RCC 7860 (cell line): ENCODE measurements at places on chromosomes 7 and 10.
A peak's percentile ranks its signal among the peaks of the same experiment; 100 is the strongest.

GRCh38 chr7:80346704-80347103 lies 165.2 kb downstream of the GNAT3 start:
- DNase-seq, result peak; percentile 63

- peak; percentile 95 for DNase-seq
These were observed 27.3 kb upstream of the SKAP2 start for GRCh38 chr7:26891400-26892350.

DNA sequence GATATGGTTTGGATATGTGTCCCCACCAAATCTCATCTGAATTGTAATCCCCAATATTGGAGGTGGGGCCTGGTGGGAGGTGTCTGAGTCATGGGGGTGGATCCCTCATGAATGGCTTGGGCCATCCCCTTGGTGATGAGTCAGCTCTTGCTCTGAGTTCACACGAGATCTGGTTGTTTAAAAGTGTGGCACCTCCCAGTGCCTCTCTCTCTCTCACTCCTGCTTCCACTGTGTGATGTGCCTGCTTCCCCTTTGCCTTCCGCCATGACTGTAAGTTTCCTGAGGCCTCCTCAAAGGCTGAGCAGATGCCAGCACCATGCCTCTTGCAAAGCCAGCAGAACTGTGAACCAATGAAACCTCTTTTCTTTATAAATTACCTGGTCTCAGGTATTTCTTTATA lies 4.8 kb upstream of the GCK start:
- DNase-seq, result peak; percentile 12

DNA sequence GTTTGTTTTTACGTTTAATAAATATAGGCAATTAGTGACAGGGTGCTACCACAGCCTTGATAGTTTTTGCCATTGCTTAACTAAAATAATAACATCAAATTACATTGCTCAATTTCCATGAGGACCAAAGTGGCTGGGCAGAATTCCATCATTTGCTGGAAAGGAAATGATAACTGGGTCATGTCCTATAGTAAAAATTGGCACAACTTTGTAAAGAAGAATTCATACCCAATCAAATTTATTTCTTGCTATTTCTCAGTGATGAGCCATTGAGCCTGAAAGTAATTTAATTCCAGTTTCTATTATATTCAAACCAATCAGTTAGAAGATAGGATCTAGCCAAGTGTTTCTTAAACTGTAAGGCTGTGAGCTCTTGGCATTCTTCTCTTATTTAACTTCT lies 102.2 kb upstream of the CTTNBP2 start:
- no peak for DNase-seq

- DNase-seq, result no peak
These were observed 121.1 kb downstream of the HGF start for GRCh38 chr7:81648716-81649115.

DNA sequence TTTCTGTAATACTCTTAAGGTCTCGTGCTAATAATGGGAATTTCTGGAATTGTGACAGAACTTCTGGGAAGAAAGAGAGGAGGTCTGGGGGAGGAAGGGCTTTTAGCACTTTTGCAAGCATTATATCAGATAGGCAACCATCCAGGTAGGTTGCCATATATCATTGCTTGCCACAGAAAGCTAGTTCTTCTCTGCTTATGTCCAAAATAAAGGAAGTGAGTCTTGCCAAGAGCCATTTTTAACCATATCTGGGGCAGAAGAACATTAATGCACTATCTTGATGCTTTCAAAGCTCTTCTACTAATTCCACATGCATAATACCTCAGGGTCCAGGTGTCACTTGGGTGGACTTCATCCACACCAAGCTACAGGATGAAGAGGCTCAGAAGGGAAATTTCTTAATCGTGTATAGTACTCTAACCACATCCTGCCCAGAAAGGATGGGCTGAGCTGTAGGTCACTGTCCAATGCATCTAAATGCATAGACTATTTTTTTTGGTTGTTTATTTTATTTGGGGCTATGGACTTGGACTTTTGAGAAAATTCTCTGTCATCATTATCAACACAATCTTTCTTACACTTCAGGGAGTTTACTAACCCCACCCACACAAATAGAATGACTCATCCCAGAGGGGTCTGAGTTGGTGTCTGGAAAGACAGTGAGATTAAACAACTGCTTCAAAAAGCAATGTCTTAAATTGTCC lies 68.9 kb upstream of the ADO start:
- peak; percentile 51 for DNase-seq

DNA sequence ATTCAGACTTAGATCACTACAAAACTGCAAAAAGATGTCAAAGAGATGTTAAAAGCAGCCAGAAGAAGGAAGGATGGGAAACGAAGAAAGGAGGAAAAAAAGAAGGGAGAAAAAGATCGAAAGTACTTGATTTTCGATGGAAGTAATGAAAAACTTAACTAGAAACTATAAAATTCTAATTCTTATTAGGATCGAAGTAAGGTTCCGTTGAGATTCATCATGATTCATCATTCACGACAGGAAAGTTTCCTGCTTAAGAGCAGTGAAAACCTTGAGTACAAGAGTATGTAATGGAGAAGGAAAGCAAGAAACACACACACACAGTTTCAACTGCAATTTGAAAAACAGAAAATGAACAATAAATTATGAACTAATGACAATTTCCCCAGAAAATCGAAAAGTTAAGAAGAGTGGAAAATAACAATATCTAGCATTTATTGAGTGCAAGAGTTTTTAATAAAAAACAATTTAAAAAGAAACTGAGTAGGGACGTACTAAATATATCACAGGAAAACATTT lies 1.1 kb upstream of the ING3 start:
- peak; percentile 24 for DNase-seq

DNA sequence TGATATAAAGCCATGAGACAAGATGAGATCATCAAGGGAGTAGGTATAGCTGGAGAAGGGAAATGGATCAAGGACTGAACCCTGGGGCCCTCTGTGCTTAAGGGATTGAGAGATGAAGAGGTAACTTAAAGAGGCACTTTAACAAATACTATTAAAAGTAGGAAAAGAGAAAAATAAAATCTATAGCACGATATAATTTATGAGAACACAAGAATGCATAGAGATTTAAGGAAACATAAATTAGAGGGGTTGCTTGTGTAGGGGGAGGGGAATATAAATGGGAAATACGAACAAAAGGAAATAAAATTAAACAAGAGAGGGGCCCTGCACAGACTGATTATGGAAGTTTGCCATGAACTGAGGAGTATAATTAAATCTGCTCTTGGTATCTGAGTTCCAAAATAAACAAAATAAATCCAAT lies 15.6 kb upstream of the LRRC17 start:
- DNase-seq, result no peak

DNA sequence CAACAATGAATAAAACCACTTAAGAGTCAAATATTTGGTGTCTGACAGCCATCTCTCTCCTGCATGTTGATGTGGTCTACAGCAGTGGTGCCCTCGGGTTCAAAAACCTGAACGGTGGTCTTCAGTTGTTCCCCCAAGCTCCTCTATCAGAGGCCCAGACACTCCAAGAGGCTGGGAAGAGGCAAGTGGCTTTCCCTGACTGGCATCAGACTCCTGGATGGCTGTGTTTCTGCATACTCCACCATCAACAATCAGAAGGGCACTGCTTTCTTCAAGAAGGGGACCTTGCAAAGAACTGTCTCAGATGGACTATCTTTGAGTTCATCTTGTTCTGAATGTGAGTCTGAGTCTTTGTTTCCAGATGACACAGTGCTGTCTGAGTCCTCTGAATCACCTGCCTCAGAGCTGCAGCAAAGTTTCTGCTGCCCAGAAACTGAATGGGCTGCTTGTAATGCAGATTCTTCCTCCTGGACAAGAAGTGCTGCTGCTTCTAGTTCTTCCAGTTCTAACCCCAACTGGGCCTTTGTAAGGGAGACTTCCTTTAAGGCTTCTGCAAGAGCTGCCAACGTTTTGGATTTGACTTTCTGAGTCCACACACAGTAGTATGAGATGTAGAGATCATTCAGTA lies 5.9 kb upstream of the SGMS1 start:
- DNase-seq, result no peak

- no peak for DNase-seq
These were observed 248.8 kb upstream of the SMIM30 start for GRCh38 chr7:113367041-113367586.

DNA sequence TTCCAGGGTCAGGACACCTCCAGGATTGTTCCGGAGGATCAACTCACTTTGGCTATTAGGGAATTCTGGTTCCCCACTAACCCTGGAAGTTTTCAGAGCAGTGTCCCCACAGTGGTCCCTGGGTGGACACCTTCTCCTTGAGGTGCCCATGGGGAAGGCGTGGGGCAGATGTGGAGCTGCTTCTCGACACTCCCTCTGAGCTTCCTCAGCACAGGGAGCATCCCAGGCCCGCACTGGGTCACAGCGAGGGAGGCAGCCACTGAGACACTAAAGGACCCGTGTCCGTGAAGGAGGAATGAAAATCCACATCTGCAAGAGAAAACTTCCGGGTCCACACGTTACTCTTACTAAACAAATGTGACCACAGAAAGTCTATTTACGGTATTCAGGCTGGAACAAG lies 48.2 kb upstream of the MNX1 start:
- DNase-seq, result no peak

- DNase-seq, result no peak
These were observed 12.3 kb downstream of the NOD1 start for GRCh38 chr7:30466266-30466665.

DNA sequence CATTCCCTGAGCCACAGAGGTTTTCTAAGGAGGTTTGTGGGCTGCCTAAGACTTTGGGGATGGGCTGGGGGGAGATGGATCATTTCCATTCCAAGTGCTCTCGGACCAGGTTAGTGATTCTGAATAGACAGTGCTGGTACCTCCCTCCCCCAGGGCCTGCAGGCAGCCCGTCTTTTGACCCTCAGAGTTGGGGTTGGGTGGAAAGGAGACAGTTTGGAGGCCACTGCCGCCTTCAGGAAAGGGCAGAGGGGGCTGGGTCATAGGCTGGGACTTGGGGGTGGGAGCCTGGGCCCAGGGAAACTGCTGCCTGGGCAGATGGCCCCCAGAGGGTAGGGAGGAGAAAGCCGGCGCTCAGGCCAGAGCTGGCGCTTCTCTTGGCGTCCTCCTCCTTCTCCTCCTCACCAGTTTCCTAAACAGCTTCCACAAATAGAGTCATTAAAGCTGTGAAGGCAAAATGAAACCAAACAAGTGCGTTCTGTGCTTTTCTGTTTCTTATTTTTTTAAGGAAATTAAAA lies 4.4 kb downstream of the UNC5B start:
- DNase-seq, result no peak

DNA sequence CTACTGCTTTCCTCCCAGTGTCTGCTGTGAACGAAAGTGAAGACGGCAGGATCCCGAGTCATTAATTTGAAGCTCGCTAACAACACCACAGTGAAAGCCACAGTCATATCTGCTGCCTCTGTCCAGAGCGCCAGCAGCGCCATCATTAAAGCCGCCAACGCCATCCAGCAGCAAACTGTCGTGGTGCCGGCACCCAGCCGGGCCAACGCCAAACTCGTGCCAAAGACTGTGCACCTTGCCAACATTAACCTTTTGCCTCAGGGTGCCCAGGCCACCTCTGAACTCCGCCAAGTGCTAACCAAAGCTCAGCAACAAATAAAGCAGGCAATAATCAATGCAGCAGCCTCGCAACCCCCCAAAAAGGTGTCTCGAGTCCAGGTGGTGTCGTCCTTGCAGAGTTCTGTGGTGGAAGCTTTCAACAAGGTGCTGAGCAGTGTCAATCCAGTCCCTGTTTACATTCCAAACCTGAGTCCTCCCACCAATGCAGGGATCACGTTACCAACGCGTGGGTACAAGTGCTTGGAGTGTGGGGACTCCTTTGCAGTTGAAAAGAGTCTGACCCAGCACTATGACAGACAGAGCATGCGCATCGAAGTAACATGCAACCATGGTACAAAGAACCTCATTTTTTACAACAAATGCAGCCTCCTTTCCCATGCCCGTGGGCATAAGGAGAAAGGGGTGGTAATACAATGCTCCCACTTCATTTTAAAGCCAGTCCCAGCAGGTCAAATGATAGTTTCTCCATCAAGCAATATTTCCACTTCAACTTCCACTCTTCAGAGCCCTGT lies 94.8 kb upstream of the KCNMA1 start:
- DNase-seq, result no peak
